Mammary epithelial cell (primary cell): ENCODE measurements at places on chromosomes 2 and 18.

DNA sequence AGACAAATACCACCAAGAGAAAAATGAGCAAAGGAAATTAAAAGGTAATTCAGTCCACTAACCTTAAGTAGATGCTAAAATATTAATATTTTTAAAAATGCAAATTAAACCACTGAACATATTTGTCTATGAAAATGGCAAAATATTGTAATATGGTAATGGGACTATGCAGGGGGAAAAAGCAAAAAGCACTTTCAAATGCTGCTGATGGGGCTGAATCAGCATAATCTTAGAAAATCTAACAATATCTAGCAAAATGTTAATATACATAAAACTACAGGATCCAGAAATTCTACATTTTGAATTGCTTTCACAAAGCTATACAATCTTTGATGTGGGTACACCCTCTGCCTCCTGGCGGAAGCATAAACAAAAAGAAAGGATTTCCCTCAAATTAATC is 86.9 kb upstream of the DTNB start:
- DNase-seq = no peak

DNA sequence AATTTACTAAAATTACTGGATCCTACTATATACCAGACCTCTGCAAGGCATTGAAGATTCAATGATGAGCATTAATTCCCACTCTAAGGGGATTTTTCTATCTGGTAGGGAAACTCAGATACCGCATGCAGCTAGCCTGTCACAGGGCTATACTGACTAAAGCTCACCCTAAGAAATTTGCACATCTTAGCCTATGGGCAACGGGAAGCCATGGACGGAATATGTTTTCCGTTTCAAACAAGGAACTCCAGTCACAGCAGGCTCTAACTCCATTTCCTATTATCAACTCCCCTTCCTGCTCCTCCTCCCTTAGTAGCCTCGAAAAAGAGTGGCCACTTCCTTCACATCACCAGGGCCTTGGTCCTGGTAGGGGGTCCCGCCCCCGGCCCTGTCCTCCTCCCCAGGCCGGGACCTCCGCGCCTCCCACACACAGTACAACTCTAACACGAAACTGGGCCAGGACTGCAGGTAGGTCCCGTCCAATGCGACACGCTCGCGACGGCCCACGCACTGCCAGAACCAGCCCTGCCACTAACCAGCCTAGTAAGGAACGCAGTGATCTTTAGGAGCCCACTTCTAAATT is 659 bp upstream of the COX5B start:
- DNase-seq = no peak

DNA sequence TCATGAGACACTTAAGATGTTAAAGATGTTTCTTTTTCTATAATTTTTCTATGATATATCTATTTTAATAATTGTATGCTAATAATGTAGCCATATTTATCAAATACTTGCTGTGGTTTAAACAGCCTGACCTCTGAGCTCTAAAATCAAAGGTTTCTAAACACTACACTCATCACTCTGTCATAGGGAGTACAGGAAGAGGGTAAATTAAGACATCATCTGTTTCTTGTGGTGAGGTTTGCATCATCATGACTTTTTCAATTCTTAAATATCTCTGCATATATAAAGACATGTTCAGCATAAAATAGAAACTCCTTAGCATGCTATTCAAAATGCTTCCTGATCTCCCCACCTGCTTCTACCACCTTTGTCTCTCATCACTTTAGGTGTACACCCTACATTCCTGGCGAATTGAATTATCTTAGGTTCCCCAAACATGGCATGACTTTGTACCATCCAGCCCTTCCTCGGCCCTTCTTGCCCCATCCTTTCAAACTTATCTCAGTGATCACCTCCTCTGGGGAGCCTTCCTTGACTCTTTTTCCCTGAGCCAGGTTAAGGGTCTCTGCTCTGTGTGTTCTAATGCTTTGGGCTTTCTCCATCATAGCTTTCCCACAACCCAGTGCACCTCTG is 105.3 kb upstream of the TTN start:
- peak; percentile 65 for DNase-seq

GRCh38 chr2:33579227-33579626 is 19.9 kb downstream of the FAM98A start:
- no peak for DNase-seq

DNA sequence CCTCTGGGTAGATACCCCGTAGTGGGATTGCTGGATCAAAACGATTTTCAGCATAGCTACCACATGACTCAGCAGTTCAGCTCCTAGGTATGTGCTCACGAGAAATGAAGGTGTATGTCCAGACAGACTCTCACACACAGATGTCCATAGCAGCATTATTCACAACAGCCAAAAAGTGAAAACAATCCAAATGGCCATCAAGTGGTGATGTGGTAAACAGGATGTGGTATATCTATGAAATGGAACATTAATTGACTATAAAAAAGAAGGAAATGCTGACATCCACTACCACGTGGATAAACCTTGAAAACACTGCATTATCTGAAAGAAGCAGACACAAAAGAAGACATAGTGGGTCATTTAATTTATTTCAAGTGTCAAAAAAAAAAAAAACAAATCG is 241.9 kb downstream of the EIPR1 start:
- no peak for DNase-seq

DNA sequence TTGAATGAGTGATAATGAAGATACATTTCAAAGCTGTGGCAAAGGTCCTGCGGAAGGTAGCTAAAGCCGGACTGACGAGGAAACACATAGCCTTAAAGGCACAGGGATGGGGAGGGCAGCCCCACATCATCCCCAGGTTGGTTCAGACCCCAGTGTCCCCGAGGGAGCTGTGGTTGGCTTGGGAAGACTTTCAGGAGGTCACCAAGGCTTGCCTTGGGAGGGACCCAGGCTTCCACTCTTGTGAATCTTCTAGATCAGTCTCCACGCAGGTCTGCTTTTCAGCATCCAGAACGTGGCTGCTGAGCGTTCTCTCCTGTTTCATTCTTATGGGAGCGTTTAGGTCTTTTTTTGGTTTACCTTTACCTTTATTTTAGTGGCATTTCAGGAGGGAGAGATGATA is 16.8 kb downstream of the KIF1A start:
- no peak for DNase-seq
